ENCODE measurements at places on chromosomes 12 and 14.

DNA sequence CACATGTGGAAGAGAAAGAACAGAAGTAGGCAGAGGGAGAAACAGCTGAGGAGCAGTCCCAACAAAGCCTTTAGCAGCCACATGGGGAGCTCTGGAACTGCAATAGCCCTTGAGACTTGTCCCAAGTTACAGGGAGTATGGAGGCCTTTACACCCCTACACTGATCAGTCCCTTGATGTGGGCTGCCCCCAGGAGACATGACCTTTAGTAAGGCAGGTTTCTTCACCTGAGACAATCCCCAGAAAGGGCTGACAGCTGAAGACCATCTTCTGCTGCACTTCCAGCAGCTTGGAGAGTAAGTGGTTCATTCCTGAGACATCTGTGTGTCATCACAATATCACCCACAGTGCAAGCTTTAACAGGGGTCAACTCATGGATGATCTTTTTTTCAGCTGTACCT, 8.6 kb upstream of the SNAPC1 start:
- DNase-seq: no peak

GRCh38 chr14:31787377-31787776, 226.2 kb downstream of the NUBPL start:
- no peak for DNase-seq

- DNase-seq: no peak
Observed at GRCh38 chr12:65827342-65827741, 3.1 kb downstream of the HMGA2 start.

GRCh38 chr12:52248541-52249461, 15.8 kb downstream of the KRT7 start:
- DNase-seq: peak; percentile 38

DNA sequence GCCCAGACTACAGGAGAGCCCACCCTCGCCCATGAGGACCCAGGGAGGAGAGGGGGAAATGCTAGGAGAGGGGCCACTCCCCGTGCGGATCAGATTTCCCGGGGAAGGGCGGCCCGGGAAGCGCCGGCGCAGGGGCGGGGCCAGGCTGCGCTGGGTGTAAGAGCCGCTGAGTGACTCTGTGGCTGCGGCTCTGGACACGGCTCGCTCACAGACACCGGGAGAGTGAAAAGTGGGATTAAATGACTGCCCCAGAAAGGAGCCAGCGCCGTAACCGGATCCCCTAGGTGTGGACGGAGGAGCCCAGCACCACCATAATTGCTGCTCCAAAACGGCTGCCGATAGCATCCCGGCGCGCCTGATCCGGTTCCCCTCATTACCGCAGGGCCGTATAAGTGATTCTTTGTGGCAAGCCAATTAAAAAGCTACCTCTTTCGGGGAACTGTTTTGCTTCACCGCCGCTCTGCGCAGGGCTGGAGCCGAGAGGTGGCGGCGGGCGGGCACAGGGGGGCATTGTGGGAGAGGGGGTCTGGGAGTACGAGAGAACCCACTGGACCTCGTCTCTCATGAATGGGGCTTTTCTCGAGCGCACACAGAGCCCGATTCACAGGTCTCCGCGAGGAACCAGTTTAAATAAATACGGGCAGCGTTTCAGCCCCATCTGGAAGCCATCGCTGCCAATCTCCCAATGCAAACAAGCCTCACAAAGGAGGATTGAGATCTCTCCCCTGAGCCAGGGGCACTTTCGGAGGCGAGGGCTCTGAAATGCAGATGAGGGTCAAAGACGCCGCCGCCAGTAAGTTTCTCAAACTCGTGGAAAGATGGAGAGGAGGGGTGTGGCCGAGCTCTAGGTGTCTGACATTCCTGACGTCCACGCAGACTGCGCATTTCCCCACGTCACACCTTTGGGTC, 2.5 kb downstream of the COL2A1 start:
- peak; percentile 56 for DNase-seq

- DNase-seq: no peak
Observed at GRCh38 chr14:29990993-29991392, 63.3 kb upstream of the PRKD1 start.

DNA sequence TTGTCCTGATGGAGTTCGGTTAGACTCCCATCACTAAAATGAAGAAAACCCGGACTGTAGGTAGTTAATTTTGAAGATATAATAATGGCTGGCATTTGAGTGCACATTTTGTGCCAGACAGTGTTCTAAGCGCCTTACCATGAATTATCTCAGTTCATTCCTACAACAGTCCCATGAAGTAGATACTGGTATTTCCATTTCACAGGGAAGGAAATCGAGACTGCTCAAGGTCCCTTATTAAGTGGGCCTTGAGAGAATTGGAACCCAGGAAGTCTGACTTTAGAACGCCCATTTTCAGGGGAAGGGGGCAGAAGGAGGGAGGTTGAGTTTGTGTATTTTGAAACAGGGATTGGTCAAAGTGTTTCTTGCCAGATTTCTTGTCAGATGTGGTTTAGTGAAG, 855 bp downstream of the MNAT1 start:
- DNase-seq: no peak

- no peak for DNase-seq
Observed at GRCh38 chr14:92175811-92176210, 54.0 kb downstream of the CPSF2 start.

DNA sequence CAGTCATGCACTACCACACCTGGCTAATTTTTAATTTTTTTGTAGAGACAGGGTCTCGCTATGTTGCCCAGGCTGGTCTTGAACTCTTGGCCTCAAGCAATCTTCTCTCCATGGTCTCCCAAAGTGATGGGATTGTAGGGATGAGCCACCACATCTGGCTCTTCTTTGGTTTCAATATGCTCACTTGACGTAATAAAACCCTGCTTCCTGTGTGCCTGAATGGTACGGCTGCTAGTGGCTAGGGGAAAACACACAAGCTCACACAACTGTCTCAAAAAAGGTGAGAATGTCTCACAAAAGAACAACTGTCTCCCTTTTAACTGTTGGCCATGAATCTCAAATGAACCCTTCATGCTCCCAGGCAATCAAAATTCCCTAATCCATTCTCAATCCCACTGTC, 15.0 kb downstream of the C1S start:
- no peak for DNase-seq

GRCh38 chr14:35161231-35161630, 38.9 kb downstream of the PRORP start:
- no peak for DNase-seq

DNA sequence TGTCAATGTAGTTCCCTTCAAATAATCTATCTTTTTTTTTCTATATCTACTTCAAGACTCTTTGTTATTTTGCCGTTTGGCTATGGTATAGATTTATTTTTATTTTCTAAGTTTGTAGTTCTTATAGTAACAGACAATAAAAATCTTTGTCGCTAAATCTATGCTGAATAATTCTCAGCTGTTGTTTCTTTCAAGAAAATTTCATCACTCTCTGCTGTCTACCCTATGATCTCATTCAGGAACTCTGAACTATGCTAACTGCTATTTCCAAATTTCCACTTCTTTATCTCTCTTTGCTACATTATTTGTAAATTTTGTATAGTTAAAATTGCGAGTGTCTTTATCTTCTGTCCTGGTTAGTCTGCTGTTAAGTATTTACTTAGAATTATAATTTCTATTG, 353.6 kb downstream of the LRFN5 start:
- no peak for DNase-seq

- DNase-seq: no peak
Observed at GRCh38 chr12:66664076-66664475, 14.8 kb downstream of the GRIP1 start.
